ENCODE measurements at places on chromosomes 4 and X. TPM values are rescaled to one million over a fixed set of nuclear protein-coding genes. Genes with fewer than 3 reads are reported as not detected.

The FAM149A gene
- 0.44 TPM for total RNA-seq

The PRMT9 gene
- total RNA-seq: 6.2 TPM

The ETNPPL gene
- total RNA-seq: not detected

The PNPLA4 gene
- total RNA-seq: 14.4 TPM

The ZFX gene
- 37.9 TPM for total RNA-seq

The RHOXF2 gene
- not detected for total RNA-seq

The CYTL1 gene
- not detected for total RNA-seq

The ADAMTS3 gene
- not detected for total RNA-seq

The PLS3 gene
- total RNA-seq: 3.2 TPM

The ADH1B gene
- total RNA-seq: not detected

The IL2RG gene
- 342 TPM for total RNA-seq

The CXCL9 gene
- total RNA-seq: 0.23 TPM

The SPANXN4 gene
- not detected for total RNA-seq

The FGB gene
- total RNA-seq: not detected

The PRKX gene
- total RNA-seq: 35.0 TPM

The WDR17 gene
- total RNA-seq: 2.2 TPM

Measured in activated CD4-positive, alpha-beta T cell treated with anti-CD3 and anti-CD28 coated beads for 36 hours (primary cell).